ENCODE measurements at places on chromosomes 1 and 21.

DNA sequence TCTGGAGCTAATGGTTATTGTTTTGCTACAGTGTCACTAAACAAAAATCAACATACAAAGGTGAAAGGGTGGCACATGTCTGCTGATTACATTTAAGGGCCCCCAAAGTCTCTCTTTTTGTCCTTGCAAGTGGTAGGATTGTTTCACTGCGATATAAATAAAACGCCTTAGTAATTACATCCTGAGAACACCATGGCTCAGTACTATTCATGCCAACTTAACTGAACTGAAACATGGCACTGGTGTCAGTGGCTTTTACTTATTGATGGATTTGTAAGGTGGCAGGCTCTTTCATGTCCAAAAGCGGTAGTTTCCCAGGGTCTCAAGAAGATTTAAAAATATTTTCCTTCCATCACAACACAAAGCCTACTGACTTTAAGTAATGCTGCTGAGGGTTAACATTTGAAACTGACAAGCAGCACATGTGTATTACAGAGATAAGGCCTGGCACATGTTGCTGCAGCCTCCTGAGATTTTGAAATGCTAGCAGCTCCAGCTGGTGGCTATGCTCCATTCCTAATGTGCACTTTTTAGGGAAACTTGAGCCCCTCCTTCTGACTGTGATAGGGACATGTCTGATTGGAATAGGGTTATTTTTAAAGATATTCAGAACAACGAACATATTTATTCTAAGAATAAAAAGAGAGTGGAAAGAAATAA is 86.8 kb downstream of the ATP1B1 start:
- DNase-seq: peak; percentile 25

GRCh38 chr1:61140778-61141177 is 58.4 kb downstream of the NFIA start:
- peak; percentile 19 for DNase-seq

GRCh38 chr1:85579622-85580021 is 939 bp upstream of the CCN1 start:
- peak; percentile 10 for DNase-seq

DNA sequence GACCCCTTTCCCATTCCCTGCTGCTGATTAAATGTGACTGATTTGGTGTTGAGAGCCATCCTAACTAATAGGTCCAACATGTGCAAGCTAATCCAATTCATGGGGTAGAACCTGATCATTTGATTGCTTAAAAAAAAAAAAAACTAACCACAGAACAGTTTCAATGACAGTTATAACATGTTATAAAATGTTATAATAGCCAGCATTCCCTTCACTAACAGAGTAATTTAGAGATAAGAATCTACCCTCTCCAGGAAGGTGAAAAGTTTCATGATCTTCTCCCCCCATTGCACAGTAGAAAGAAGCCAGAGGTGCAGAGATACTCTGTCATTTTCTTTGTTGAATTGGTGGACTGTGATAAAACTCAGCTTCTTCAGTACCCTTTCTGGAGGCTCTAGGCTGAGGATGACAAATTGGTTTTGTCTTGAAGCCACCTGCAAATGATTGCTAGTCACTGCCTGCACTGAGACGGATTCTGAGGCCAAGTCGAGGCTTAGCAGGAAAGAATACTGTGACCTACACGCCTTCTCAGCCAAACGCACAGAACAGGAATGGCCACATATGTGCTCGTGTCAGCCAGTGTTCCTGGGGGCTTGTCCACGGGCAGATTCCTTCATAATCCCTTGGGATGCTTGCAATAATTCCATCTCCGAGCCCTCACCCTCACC is 215.7 kb upstream of the IRF2BP2 start:
- no peak for DNase-seq

- DNase-seq: peak; percentile 22
Measured at GRCh38 chr1:167819849-167820683, 93.9 kb downstream of the ADCY10 start.

- peak; percentile 95 for DNase-seq
Measured at GRCh38 chr1:153626904-153627714, at the start of gene S100A13. Gene S100A13 (minus strand): TSS chr1:153627505. CDS start chr1:153626472, 1,033 bp downstream.

GRCh38 chr1:177425199-177425598 is 254.4 kb downstream of the BRINP2 start:
- DNase-seq: no peak

DNA sequence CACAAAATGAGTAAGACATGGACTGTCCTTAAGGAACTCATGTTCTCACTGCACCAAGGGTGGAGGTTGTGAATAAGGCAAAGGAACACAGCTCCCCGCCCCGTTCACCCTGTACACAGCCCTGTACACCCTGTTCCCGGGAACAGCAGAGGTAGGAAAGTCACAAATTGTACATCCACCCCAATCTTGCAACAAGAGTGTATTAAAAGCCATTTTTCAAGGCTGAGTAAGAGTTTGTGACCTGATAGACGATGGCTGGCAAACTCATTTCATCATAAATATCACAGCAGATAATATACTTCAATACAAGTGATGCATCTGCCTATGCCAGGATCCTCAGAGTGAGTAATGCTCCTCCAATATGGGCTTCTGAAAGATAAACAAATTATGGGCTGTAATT is 52.5 kb upstream of the CAMK1G start:
- DNase-seq: no peak

GRCh38 chr1:94797291-94797690 is 22.9 kb upstream of the SLC44A3 start:
- no peak for DNase-seq

GRCh38 chr1:245003246-245003645 is 138.9 kb upstream of the HNRNPU start:
- no peak for DNase-seq

DNA sequence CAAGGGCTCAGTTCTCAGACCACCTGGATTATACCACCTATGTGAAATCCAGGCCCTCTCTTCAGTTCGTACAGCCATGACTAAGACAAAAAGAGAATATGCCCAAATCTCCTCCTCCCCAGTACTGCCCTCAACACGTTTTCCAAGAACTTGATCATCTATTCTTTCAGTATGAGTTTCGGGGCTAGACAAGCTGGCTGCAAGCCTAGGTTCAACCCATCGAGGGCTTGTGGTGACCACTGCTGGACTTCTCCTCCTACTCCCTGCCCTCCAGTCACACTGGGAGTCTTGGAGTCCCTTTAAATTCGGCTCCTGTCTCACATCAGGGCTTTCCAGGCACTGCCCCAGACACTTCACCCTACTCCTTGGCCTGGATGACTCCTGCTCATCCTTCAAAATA is 352.3 kb downstream of the KCNH1 start:
- no peak for DNase-seq

GRCh38 chr1:182615468-182616129 is 11.4 kb upstream of the RGS16 start:
- peak; percentile 95 for DNase-seq

GRCh38 chr1:214469290-214469689 is 82.1 kb downstream of the PTPN14 start:
- DNase-seq: peak; percentile 90

GRCh38 chr1:109739738-109740614 is 862 bp downstream of the GSTM3 start:
- DNase-seq: peak; percentile 85

GRCh38 chr1:109850827-109851226 is 59.8 kb upstream of the CSF1 start:
- DNase-seq: no peak

DNA sequence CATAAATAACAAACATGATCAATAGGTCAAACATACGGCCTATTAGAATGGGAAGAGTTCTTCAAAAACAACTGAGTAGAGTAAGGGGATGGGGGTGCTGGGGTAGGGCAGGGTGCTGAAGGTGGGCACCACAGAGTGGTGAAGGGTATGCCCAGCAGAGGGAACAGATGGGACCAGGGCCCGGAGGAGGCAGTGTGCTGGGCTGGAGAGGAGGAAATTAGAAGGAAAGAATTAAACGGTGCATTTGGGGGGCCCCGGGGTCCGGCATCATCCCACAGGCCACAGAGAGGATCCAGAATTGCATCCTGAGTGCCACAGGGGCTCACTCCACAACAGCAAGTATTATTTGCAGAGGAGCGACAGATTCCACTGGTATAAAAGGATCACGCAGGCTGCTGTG is 94.5 kb downstream of the GLIS1 start:
- no peak for DNase-seq

- DNase-seq: no peak
Measured at GRCh38 chr1:38528623-38529022, 330.9 kb downstream of the RRAGC start.

GRCh38 chr1:36944883-36945282 is 89.4 kb downstream of the GRIK3 start:
- no peak for DNase-seq

DNA sequence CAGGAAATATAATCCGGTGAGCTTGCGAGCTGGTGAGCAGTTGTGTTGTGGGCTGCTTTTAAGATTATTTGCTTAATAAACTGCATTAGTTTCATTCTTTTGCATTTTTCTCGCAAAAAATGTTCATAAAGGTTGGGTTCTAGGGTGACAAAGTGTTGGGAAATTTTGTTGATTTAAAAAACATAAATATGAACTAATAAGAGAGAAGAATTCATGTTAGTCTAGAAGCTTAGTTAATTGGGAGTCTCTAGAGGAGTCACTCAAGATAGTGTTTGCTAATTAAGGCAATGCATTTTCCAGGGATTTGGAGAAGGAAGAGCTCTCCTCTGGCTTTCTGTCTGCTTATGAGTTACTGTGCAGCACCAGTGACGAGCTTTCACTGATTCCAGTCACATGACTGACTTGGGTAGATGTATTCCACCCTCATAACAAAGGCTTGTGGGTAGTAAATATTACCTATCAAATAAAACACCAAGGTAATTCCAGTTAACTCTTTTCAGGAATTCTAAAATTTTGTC is 417.0 kb downstream of the PTBP2 start:
- DNase-seq: peak; percentile 74

DNA sequence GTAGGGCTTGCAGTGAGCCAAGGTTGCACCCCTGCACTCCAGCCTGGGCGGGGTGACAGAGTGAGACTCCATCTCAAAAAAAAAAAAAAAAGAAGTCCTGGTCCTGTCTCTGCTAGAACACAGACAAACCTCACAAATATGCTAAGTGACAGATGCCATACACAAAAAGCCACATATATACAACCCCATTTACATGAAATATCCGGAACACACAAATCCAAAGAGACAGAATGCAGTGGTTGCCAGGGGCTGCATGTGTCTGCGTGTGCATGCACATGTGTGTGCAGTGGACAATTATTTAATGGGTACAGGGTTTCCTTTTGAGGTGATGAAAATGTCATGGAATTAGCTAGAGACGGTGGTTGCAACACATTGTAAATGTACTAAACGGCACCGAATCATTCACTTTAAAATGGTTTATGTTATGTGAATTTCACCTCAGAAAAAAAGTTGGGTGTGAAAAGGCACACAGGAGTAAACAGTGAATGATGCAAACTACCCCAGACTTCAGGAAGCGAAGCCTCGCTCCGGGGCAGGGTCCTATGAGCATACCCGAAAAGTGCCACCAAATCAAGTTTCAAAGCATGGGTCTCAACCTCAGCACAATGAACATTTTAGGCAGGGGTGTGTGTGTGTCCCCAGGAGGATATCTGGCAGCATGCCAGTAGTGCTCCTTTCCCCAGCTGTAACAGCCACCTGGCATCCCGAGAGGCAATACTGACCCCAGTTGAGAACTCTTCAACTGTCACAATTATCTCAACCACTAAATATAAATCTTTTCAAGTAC is 48.3 kb downstream of the GNB1 start:
- peak; percentile 71 for DNase-seq

DNA sequence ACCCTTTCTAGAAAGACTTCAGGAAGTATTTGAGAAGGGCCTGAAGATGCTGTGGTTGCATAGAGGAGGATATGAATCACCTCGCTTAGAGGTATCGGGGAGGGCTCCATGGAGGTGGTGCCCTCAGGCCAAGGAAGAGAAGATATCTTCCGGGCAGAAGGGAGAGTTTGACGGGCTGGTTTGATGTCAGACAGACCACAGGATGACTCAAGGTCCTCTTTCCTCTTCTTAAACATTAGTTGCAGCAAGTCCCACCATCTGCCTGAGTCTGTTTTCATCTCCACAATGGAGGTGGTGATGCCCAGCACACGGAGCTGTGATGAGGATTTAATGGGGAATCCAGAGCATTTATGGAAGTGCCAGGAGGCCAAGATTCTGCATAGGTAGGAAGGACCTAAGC is 25.1 kb upstream of the RUNX3 start:
- DNase-seq: no peak

GRCh38 chr1:34918977-34919561 is 10.4 kb downstream of the DLGAP3 start:
- DNase-seq: peak; percentile 63

GRCh38 chr1:162822391-162823200 is 32.1 kb downstream of the HSD17B7 start:
- DNase-seq: peak; percentile 88

DNA sequence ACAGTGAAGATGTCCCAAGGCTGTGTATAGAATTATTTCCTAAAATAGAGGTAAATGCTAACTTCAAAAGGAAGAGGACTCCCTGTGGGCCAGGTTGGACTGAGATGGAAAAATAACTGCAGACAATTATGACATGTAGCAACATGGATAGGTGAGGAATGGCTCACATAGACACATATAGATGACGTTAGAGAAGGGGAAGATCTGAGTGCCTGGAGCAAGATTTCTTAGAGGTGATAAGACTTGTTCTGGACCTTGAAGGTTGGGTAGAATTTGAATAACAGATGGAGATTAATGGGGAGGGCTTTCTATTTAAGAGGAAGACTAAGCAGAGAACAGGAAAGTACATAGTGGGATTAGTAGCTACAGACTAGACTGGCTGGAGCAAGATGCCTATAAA is 76.9 kb downstream of the C1orf21 start:
- peak; percentile 78 for DNase-seq

DNA sequence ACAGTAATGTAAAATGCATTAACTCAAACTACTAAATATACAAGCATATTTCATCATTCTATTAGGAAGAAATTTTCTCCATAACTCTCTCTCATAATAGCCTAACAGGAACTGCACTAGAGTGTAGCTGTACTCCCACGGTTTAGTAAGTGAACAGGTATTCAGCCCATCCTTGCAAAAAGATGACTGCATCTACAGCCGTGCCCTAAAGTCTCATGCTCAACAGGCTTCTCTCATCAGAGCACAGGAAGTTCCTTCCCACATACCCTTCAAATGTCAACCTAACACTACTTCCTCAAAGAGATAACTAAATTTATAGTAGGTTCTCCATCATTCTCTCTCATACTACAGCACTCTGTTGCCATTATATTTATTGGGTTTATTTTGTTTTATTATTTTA is 251.6 kb downstream of the AKT3 start:
- DNase-seq: no peak

GRCh38 chr1:151039521-151039920 is 3.1 kb downstream of the BNIPL start:
- no peak for DNase-seq
